ENCODE measurements at places on chromosomes 4 and X.

DNA sequence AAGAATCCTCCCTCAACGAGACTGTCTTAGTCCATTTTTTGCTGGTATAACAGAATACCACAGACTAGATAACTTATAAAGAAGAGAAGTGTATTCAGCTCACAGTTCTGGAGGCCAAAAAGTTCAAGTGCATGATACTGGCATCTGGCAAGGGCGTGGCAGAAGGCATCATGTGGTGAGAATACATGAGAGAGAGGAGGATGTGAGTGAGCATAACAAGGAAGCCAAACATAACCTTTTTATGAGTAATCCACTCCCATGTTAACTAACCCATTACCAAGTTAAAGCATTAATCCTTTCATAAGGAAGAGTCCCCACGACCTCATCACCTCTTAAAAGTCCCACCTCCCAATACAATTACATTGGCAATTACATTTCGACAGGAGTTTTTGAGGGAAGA, 504.6 kb downstream of the IQCM start:
- DNase-seq, result peak; percentile 26

DNA sequence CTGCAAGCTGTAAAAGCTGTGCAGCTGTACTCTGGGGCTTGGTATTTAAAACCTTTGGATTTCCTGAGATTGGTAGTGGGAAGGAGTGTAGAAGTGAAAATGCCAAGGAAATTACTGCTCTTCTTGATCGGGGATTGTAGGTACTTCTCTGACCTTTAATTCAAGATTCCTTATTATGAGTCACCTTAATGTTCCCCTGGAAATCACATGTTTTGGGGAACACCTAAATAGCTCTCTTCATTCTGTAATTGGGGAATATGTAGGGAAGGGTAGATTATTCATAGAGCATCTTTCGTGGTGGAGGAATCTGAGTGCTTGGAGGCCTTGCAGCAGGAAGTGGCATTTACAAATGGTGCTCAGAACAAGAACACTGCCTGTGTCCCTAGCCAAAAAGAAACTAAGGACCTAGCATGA, 137.8 kb downstream of the UCHL1 start:
- no peak for DNase-seq

- no peak for DNase-seq
Measured at GRCh38 chr4:105662935-105663675, 45.4 kb downstream of the INTS12 start.

- DNase-seq, result no peak
Measured at GRCh38 chr4:20019310-20020015, 232.2 kb upstream of the SLIT2 start.

GRCh38 chrX:133188631-133189030, 29.5 kb downstream of the TFDP3 start:
- no peak for DNase-seq

DNA sequence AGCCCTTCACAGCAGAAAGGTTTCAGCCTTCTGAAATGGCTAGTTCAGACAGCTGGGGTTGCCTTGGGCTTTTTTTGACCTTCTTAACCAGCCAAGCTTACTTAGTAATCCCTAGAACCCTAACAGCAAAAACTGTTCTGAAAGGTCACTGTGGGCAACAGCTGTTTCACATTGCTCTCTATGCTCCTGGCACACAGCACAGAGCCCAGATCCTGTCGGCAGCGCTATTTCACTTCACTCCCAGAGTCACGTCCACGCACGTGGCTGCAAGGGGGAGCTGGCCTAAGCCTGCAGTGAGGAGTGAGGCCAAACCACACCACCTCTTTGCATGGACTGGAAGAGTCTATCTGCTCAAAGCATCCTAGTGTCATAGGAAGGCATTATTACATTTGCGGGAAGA, 32.0 kb upstream of the STS start:
- DNase-seq, result no peak

GRCh38 chrX:19964017-19964710, 26.7 kb downstream of the BCLAF3 start:
- peak; percentile 81 for DNase-seq

DNA sequence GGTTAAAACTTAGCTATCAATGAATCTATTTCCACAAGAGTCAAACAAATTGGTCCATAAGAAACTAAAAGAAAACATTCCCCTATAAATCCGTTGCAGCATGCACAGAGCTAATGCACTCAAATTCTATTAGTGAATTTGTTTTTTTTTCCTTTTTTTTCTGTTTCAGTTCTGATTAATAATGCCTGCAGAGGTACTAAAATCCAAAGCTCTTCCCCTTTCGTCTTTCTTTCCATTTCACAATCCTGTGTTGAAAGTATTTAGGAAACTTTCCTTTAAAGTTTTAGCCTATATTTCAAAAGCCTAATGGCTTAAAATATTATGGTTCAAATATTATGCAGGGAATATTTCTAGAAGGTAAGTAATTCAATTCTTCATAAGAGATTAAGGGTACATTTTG, 45.9 kb upstream of the VEGFD start:
- DNase-seq, result no peak

DNA sequence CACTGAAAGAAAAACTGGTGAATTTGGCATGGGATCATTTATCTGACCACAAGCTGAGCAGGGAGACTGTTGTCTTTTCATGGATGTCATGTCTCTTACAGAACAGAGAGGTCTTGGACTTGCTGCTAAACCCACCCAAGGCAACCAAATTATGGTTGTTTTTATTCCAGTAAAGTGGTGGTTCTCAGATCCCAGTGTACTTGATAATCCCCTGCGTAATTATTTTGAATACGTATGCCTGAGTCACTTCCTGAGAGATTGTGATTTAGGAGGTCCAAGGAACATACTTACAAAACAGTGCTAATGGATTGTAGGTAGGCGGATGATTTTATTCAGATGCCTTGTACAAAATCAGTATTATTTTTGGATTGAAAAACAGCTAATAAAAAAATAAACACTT, 585.6 kb downstream of the IL1RAPL1 start:
- DNase-seq, result no peak

- no peak for DNase-seq
Measured at GRCh38 chrX:18348047-18348446, 6.4 kb downstream of the SCML2 start.

DNA sequence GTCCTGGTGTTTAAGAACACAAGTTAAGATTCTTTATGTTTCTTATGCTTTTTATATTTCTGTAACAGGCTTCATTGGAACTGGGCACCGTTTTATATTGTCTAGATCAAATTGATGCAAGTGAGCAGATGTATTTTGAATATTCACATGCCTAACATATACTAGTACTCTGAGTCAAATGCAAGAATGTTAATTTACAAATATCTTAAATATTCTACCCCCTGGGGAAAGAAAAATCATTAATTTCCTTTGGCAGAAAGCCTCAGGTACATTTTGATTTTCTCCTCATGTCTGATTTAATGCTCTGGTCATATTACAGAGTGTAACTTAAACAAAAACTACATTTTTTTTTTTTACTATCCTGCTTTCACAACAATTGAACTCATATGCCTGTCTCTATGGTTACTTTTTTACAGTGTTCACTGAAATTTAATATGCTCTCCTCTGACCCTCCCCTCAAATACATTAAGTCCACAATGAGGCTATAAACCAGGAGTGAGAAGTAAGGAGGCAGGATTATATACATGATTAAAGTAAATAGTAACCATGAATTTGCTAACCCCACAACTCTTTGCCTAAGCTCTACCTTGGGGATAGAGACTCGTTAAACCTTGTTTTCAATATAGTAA, 2.4 kb upstream of the NSUN7 start:
- no peak for DNase-seq

DNA sequence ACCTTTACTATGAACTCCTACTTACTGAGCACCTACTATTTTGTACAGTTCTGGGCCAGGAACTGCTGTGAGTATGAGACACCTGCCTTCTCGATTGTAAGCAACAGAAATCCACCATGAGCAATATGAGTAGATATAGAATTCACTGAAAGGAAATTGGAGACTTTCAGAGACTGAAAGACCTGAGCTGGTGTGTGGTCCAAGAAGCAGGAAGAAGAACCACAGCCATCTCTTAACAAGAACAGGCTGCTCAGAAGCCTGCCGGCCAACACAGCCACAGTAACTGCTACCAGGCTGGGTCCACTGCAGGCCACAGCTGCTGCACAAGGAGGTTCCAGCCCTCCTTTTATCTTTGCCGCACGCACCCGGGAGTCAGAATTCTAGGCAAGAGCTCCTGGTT, 10.8 kb upstream of the ACSL1 start:
- DNase-seq, result no peak

DNA sequence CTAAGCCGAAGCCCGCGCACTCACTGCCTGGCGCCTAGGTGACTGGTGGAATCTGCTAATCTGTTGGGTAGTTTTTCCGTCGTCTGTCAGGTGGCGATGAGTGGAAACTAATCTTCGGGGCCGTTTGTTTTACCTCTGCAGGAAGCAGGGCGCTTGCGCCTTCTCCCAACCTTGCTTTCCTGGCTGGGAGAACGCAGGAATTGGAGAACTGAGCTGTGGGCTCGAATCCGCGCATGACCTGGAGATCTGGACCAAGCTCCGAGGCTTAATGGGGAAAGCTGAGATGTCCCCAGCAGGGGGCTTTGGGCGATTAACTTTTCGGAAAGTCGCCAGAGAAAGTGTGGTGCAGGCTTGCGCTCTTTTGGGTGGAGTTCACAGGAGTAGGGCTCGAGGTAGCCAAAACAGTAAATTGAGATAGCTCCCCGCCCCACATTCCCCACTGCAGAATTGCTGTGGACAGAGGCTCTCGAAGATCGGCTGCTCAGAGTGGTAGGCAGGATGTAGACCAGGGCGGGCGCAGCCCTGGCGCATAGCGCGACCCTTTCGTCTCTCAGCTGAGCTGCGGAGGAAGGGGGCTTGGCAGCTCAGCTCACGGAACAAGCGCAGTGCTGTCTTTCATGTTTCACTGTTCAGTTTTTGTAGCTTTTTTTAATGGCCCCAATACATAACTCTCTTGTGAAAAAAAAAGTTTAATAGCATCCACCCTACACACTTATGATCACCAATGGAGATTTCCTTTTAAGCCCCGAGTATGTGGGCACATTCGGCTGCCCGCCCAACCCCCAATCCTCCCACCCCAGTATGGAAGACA, 2.7 kb upstream of the FGF5 start:
- DNase-seq, result no peak

DNA sequence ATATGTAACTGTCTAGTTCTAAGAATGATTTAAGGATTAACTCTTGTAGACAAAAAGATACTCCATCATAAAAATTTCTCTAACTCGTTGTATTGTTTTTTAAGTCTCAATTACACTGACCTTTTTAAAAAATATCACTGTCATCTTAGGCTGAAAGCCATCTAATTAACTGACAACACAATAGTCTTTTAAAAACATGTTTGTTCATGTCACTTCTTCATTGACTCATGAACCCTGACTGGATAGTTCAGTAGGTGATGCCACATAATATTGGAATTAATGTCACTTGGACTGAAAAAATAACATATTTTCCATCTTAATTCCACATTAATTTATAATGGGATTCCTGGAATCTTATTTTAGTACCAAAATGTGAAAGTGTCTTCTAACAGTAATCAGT, 179.3 kb downstream of the ADGRL3 start:
- no peak for DNase-seq

GRCh38 chr4:53963336-53963735, 101.1 kb downstream of the CHIC2 start:
- DNase-seq, result no peak

DNA sequence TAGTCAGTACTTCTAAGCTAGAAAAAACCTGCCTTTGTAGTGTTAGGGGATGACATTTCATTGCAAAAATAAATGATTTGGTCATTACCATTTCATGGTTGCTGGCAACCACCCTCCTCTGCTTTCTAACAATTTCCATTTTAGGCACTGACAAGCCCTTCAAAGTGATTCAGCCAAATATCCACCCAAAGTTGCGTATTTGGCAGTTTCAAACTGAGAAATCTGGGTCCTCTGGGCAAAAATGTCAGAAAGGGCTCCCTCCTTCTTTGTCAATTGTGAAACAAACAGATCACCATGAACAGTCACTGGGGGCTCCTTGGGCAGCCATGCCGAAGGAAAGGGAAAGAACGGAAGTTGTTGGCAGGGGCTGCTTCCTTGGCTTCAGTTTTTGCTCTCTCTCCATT, 33.0 kb downstream of the PLAC1 start:
- DNase-seq, result peak; percentile 38

DNA sequence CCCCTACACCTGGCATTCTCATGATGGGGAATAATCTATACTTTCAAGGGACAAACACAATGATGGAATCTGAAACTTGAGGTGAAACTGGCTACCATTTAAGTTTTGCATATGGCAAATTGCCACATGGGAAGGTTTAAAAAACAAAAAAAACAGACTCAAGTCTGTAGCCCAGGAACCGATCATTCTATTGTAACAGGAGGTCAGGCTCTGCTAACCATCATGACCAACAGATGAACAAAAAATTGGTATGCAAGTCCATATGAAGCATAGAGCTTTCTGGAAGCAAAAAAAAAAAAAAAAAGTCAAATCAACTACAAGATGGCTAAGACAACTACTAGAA, 594.3 kb upstream of the DIPK2B start:
- DNase-seq, result no peak

DNA sequence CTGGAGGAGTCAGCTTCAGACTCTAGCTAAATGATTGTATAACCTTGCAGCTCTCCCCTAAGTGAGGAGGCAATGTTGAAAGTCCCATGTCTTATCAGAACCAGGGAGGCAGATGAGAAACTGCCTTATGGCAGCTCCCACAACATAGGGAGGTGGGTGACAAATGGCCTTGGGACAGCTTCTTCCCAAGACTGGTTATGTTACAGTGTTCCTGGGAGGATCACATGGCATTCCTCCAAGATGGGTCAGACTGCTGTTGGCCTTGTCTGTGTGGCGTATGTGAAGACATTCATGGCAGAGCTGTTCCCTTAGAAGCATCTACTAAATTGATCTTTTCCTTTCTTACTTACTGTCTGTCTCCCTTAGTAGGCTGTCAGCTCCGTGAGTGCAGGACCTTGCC, 42.0 kb downstream of the HPRT1 start:
- no peak for DNase-seq

GRCh38 chr4:134666640-134667039, 465.1 kb upstream of the PABPC4L start:
- no peak for DNase-seq

- DNase-seq, result no peak
Measured at GRCh38 chr4:16117164-16117563, 33.3 kb upstream of the PROM1 start.

GRCh38 chr4:86791126-86791525, 58.1 kb downstream of the SLC10A6 start:
- no peak for DNase-seq

- no peak for DNase-seq
Measured at GRCh38 chr4:128287141-128287870, at the start of gene PGRMC2. PGRMC2 (minus strand) TSS chr4:128287813; CDS start chr4:128287790, 23 bp downstream.

- no peak for DNase-seq
Measured at GRCh38 chrX:10679387-10679786, 59.0 kb upstream of the MID1 start.

DNA sequence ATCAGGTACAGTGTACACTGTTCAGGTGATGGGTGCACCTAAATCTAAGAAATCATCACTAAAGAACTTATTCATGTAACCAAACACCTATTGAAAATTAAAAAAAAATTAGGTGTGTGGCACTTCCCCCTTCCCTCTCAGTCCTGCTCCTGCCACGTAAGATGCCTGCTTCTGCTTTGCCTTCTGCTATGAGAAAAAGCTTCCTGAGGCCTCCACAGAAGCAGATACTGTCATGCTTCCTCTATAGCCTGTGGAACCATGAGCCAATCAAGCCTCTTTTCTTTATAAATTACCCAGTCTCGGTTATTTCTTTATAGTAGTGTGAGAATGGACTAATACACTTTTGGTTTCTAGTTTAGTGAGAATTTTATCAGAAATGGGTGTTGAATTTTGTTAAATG, 459.8 kb upstream of the DIPK2B start:
- no peak for DNase-seq
